Nucleus accumbens (tissue), 56 donors: ENCODE measurements at places on chromosomes 1 and 21.

GRCh38 chr1:145979746-145980456 lies 15.4 kb downstream of the POLR3GL start:
- DNase-seq: no peak

DNA sequence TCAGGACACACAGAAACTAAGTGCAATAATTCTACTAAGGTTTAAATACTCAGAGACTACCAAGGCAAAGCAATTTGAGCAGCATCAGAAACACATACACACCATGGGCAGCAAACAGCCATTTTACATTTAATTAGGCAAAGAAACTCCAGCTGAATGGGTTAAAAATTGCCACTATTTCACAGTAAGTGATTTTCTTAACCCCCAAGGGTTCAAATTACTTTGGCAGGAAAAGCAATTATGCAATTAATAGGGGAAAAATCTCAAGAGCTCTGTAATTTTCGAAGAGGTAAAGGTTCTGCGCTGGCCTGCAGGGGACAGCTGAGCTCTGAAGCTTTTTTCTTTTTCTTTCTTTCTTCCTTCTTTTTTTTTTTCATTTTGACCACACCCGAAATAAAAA lies 206.2 kb upstream of the RRP15 start:
- no peak for DNase-seq

GRCh38 chr1:43419627-43420425 lies 30.1 kb downstream of the SZT2 start:
- no peak for DNase-seq

DNA sequence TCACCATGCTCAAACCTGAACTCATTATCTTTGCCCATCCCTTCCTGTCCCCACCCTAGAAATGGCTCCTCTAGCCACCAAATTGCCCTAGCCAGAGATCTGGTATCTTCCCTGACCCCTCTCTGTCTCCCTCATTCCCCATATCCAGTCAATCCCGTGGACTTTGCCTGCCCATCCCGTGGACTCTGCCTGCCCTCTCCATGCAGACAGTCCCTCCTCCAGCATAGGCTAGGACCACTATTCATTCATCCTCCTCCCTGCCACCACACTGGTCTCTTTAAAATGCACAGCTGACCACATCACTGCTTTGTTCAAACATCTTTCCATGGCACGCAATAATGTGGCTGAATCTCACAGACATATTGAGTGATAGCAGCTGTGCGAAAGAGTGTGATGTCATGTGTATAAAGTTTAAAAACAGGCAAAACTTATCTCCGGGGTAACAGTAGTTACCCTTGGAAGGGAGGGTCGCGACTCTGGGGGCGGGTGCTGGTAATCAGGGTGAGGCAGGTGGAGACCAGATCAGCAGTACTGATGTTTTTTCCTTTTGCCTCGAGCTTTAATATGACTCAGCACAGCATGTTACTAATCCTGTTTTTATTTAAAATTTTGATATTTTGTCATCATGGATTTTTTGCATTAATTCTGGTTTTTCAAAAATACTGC lies 4.8 kb upstream of the SLC2A1 start:
- no peak for DNase-seq

DNA sequence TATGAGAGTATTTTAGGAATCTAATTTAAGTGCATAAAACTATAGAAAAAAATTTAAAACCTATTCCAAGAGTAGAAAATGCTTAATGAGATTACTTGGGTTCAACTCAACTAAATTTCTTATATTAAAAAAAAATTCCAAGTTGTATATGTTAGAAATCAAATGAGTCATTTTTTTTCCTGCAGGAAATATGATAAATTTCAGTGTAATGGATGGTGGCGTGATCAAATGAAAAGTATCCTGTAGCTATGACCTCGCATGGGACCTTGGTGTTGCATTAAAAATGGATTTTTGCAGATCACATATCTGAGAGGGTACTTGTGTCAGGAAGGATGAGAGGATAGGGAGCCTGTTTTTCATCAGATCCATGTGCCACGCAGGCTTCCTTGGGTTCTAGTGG lies 17.9 kb downstream of the ATP5PO start:
- no peak for DNase-seq

- no peak for DNase-seq
Measured at GRCh38 chr1:201116091-201116490, 3.9 kb upstream of the CACNA1S start.

- no peak for DNase-seq
Measured at GRCh38 chr21:15741510-15741909, 11.7 kb downstream of the USP25 start.

DNA sequence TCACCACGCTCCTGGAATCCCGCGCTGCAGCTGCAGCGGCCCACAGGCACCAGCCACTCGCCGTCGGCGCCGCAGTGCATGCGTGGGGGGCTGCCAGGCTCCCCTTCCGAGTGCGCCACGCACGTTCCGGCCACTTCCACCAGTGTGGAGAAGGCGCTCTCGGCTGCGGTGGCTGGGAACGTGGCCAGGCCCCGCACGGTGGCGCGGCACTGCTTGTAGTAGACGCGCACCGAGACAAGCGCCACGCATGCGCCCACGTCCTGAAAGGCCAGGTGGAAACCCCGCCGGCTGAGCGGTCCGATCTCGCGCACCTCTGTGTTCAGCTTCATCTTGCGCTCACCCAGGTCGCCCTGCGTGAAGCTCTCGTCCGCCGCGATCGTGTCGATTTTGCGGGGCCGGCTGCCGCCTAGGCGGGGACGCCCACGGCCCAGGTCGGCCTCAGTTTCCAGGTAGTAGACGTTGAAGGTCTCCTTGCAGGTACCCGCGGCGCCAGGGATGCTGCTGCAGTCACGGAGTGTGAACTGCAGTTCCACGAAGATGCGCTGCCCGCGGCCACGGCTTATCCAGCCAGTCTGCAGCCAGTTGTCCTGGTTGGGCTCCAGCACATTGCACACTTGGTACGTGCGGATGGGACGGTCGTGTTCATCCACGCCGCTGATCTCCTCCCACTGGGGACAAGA lies 3.4 kb downstream of the EPHA10 start:
- no peak for DNase-seq

GRCh38 chr1:200391747-200392146 lies 18.1 kb downstream of the ZNF281 start:
- DNase-seq: no peak

DNA sequence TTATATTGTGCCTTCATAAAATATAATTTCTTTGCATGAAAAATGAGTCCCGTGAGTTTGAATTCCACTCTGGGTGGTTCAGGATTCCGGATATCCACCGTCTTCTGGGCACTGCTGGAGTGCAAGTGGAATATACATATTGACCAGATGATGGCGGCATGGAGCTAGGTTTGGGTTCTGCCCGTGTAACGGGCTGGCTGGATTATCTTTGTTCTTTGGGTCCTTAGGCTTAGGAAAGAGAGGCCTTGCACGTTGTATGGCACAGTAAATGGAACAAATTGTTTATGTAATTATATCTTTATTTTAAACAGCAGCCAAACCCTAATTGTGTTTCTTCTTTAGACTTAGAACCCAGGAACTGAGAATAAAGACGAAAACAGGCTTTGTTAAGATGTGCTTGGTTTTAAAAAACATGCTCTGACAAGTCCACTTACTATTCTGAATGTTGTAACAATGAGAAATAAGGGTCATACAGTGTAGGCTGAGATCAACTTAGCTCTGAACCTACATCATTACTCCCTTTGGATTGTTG lies 13.5 kb upstream of the ACBD6 start:
- peak; percentile 65 for DNase-seq

- DNase-seq: no peak
Measured at GRCh38 chr21:31345136-31345535, 1.1 kb upstream of the TIAM1 start.

GRCh38 chr1:234200566-234200965 lies 172.7 kb upstream of the COA6 start:
- no peak for DNase-seq

DNA sequence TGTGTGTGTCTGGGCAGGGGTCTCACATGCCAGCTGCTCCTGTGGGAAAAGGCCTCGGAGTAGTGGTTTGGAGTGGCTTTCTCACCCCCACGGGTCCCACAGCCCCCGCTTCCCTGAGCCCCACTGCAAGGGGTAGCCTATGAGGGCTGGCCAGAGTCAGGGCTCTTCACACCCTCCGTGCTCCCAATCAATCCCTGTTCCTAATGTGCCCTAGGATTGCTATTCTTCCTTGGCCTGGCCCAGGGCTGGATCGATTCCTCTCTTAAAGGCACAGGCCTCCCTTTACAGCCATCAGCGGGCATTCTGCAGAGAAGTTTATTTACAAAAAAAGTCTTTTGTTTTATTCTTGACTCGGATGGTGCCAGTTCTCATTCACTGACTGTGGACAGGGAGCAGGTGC lies 19.3 kb upstream of the ACTL8 start:
- no peak for DNase-seq

- no peak for DNase-seq
Measured at GRCh38 chr1:100882698-100883097, 11.9 kb downstream of the EXTL2 start.

GRCh38 chr1:44775930-44776729 lies 790 bp downstream of the RPS8 start:
- DNase-seq: no peak

GRCh38 chr1:67588178-67588855 lies 96.7 kb upstream of the GADD45A start:
- DNase-seq: no peak

- no peak for DNase-seq
Measured at GRCh38 chr1:67171574-67171955, 5.3 kb downstream of the IL23R start.

- peak; percentile 29 for DNase-seq
Measured at GRCh38 chr21:33642896-33643657, 776 bp downstream of the ITSN1 start.

DNA sequence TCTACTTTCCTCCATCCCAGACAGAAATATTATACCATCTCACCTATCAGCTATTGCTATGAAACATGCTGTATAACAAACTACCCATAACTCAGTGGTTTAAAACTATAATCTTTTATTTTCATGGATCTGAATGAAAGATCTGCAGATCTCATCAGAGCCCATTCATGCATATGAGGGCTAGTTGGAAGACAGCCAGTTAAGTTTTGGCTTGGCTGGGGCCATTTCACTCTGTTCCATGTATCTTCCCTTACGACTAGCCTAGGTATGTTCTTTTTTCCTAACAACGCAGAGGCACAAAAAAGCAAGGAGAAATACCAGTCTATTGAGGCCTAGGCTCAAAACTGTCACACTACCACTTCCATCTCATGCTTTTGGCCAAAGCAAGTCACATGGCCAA lies 28.1 kb upstream of the RGS1 start:
- DNase-seq: no peak

DNA sequence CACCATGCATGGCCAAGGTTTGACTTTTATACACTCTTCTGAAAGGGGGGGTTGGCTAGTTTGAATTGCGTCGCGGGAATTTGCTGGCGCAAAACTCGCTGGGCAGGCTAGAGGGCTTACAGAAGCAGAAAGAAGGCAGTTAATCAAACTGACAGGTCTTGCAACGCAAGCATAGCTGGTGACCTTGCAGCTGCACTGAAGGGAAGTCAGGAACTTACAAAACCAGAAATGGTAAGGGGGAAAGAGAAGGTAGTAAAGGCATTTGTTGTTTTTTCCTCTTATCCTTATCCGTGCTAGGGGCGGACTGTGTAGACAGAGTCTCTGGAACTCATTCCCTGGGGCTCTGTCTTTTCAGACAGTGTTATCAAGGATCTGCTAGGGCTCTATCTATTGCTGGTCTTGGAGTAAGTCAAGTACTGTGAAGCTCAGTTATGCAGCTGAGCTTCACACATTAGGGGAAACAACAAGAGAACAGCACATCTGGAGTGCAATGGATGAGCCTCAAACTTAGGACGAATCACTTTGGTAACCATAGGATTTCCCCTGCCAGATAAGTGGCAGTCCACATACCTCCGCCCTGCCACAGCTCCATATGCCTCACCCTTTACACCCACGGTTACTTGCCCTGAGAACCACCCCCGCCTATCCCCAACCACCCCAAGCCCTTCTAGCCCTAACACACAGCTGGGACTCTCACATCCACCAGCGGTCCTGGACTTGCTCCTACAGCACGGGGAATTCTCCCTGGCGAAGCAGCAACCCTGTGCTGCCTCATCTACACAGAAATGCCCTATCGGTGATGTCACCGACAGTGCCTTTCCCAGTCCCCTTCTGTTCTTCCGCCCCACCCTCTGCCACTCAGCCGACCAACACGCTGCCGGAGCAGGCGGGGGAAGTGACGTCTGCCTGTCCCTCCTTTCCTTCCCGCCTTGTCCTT lies 251.4 kb downstream of the FAM72C start:
- no peak for DNase-seq

- DNase-seq: no peak
Measured at GRCh38 chr1:168636642-168637111, 60.3 kb downstream of the XCL1 start.

DNA sequence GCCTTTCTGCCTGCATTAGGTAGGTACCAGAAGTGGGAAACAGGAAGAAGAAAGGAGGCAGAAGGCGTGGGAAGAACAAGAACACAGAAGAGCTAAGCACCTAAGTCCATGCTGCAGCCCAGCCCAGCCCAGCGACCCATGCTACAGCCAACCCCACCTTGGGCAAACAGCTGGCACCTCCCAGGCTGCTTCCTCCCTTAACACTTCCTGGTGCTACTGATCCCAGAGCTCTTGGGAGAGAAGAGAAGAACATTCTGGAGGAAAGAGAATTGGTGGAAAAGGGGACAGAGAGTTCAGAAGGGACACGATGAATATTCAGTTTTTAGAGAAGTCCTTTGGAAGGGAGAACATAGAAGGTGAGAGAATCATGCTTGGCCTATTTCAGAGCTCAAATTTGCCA lies 28.5 kb downstream of the PLEKHA6 start:
- no peak for DNase-seq

DNA sequence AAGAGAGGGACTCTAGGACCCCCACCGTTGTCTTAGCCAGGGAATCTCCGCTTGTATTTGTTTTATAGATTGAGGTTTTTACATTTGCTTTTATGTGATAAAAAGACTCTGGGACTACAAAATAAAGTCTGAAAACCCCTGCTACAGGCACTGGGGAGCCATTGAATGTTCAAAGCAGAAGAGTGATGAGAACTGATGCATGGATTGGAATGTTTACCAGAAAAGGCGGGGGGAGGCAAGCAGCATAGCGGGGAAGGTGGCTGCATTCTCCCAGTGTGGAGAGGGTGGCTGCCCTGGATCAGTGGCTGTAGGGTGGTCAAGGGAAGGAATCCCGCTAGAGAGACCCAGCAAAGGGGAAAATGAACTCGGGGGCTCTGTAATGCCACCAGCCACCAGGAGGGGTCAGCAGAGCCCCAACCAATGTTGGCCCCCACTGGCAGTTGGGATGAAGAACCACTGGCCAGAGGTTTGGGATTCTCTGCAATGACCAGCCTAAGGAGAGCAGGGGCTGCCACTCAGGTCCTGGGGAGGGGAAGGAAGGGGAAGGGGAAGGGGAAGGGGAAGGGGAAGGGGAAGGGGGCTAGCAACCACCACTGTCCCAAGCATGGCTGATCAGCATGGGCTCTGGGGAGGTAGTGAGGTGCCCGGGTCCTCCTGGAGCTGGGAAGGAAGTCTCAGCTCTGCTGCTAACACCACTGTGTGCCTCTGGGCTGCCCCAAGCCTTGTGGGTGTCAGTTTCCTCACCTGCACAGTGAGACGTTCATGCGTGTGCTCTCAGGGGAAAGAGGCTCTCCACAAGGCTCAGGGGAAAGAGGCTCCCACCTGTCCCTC lies 19.2 kb upstream of the PEF1 start:
- peak; percentile 31 for DNase-seq
